ENCODE measurements at places on chromosomes 3 and 15.

DNA sequence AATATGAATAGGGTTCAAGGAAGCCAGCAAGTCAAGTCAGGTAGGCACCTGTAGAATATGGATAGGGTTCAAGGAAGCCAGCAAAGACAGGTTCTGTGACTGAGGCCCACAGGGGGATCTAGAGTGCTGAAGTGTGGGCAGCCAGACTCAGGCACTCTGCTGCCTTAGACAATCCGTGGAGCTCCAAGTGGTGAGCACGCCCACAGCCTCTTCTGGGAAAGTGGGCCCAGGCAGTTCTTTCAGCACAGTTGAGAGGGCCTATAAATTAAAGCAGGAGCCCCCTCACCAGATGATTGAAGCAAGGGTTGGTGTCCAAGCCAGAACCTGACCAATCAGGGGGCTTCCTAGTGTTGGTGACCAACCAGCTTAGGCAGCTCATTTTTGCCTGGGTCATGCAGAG is 51.0 kb downstream of the ANP32A start:
- DNase-seq, result no peak

GRCh38 chr15:99963096-99963825 is 230.0 kb upstream of the LYSMD4 start:
- DNase-seq, result peak; percentile 62

DNA sequence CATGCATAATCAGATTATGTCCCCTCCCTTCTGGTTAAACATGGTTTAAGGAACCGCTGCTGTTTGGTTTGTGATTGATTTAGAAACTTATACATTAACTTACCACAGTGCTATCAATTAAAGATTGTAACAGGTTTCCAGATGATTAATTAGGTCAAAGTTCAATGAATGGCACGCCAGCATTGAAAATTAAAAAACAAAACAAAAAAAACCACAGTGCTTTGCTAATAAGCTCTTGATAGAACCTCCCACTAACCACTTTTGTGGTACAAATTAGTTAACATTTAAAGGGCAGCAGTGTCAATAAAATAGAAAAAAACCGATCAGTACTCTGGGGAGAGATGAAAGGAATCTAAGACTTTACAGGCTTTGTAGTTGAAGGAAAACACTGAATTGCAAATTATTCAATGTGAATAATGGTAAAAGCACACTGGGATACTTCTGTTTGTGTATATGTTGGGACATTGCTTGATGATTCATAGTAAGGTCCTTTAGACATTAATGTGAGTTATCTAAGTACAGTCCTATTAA is 7.6 kb upstream of the C3orf38 start:
- DNase-seq, result no peak

DNA sequence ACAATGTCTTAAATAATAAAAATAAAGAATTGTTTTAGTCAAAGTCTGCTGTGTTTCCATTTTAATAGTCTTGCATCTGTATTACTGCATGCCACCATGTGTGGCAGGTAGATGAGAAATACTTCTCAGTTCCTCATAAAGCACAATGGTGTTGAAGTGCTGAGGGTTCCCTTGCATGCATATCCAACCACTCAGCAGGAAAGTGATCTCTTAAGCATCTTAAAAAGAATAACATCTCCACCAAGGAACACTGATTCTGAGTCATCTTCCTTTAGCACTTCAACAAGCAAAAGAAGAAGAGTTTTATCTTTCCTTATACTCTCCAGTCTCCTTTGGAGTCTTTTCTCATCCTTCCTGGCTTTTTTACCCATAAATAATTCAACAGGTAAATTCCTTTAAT is 602.0 kb downstream of the TBL1XR1 start:
- no peak for DNase-seq

GRCh38 chr3:177789500-177789899 is 592.2 kb upstream of the TBL1XR1 start:
- no peak for DNase-seq

GRCh38 chr15:38471974-38472373 is 18.0 kb downstream of the FAM98B start:
- no peak for DNase-seq

DNA sequence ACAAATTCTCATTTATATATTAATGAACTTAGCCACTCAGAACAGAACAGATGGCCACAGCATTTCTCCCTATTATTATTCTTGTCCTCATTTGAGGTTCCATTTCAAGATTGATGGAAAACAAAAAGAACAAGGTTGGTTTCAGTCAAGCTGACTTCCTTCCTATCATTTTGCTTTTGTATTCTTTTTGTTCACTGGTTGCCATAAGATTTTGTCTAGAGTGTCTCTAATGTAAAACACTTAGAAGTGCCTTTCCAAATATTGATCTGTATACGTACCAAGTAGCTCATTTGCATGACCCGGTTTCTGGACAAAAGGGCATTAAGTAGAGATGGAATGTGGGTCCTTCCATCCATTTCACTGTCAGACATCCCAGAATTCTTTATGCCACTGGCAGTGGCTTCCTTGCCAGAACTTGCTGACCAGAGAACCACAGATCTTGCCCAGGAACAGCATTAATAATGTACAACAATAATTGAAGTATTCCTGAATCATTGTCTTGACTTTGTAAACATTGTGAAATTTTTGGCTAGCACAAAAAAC is 63.8 kb downstream of the PEX5L start:
- no peak for DNase-seq

GRCh38 chr3:18675197-18675596 is 250.1 kb upstream of the SATB1 start:
- no peak for DNase-seq

- no peak for DNase-seq
Observed at GRCh38 chr3:185658943-185659342, 72.8 kb downstream of the SENP2 start.

GRCh38 chr3:172094621-172095557 is 55.5 kb downstream of the FNDC3B start:
- DNase-seq, result no peak

GRCh38 chr3:125511420-125512118 is 8.4 kb downstream of the SNX4 start:
- no peak for DNase-seq

- no peak for DNase-seq
Observed at GRCh38 chr3:4113811-4114522, 189.2 kb upstream of the SETMAR start.

GRCh38 chr15:42444415-42445063 is 46.4 kb downstream of the ZNF106 start:
- peak; percentile 68 for DNase-seq

- no peak for DNase-seq
Observed at GRCh38 chr3:27553886-27554540, 69.8 kb upstream of the SLC4A7 start.

DNA sequence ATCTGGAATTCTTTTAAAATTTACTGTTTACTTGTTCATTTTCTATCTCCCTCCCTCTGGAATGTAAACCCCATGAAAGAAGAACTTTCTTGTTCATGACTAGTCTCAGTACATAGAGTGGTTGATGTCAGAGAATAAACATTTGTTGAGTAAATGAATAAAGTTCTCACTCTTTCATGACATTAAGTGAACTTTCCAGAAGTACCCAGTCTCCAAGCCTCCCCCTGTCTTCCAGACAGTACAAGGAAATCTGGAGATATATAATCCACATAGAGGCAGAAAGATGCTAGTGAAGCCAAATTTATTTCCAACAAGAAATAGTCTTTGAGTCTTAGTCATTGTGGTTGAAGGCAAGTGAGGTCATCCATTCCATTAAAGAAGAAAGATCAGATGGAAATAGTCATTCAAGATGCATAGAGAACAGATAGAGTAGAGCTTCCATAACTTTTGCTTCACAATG is 71.5 kb upstream of the GALNT15 start:
- no peak for DNase-seq

DNA sequence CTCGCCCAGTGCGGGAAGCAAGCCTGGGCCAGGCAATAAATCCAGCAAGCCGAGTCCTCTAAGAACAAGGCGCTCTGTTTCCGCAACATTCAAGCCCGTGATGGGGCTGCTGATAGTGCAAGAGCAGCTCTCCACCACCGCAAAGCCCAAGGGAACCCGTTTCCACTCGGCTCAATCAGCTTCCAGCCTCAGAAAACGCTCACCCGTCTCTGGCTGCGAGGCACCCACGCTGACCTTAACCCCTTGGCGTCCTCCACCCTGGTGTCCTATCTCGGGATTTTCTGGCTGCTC is 17.8 kb downstream of the SPATA12 start:
- DNase-seq, result no peak

DNA sequence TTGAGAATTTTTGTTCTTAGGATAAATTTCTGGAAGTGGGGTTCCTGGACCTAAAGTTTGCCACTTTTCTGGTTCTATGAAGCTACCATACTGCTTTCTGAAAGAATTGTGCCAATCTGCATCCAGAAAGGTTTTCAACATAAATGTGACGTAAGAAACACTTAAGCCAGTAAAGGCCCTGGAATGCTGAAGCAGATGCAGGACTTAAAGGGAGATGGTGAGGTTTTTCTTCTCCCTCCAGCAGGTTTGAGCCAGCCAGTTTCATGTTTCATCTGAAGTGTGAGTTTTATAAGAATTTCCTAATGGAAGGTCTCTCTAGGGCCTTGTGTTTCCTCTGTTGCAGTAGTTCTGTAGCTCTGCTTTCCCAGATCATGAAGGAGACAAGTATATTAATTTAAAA is 33.1 kb downstream of the ZNF592 start:
- no peak for DNase-seq

DNA sequence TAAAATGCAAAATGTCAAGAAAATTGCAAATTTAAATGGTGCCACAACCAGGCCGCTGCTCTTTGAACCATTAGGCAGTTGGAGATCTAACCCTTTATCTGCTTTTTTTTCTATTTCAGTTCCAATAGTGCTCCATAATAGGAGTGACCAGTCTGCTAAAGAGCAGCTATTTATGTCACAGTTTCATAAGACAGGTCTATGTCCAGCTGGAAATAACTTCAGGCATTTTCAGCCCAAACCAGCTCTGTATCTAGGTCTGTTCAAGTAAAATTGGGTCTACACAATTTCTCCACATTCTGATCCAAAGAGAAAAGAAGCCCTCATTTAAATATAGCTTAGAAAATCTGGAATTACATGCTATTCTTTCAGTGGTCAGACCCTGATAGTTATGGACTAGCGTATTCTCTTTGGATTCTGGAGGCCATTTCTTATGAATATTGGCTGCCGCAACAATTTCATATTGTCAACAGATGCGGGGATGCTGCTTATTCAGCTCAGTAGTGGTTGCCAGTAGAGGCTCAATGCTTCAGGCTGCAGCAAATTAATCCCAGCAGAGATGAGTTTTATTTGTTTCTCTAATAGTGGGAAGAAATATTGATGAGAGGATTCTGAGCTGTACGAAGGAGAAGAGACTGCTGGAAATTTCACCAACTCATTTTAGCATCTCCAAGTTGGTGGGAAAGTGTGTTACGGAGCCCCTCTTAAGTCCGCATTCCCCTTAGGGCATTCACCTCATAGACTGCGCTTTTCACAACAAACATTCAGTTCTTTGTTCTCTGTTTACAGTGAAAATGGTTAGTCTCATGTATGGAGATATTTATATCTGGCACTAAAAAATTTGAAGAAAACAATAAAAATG is 887.0 kb downstream of the ROBO1 start:
- DNase-seq, result no peak

- no peak for DNase-seq
Observed at GRCh38 chr3:110933821-110934426, 137.7 kb upstream of the NECTIN3 start.

DNA sequence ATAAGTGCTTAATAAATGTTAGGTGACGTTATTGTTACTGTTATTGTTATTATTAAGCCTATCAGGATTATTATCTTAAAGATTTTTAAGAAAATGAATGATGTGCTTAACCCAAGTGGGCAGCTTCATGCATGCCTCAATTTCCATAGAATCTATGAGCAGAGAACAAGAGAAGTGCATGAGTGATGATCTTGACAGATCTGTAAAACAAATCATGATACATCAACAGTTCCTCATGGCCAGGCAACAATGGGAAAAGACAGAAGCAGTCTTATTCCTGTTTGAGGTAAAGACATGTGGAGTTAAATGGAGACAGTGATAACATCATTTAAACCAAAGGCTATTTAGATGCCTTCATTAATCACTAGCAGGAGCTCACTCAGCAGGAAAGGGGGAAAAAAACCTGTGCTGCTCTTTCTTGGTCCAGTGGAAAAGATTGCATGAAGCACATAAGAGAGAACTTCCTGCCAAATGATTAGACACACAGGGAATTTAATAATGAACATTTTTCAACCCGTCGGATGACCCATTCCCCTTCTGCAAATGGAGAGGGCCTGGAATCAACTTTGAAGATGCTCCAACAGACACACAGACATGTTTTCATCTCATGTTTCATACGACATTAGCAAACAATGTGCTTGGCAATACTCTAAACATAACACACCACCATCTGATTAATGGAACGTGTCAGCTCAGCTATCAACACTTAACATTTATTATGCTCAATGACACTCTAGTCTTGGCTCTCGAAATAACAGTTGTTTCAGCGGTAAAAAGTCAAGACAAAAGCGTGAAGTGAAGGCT is 212.2 kb upstream of the LRRN1 start:
- no peak for DNase-seq

- no peak for DNase-seq
Observed at GRCh38 chr15:84103345-84103744, 132.2 kb upstream of the GOLGA6L4 start.

DNA sequence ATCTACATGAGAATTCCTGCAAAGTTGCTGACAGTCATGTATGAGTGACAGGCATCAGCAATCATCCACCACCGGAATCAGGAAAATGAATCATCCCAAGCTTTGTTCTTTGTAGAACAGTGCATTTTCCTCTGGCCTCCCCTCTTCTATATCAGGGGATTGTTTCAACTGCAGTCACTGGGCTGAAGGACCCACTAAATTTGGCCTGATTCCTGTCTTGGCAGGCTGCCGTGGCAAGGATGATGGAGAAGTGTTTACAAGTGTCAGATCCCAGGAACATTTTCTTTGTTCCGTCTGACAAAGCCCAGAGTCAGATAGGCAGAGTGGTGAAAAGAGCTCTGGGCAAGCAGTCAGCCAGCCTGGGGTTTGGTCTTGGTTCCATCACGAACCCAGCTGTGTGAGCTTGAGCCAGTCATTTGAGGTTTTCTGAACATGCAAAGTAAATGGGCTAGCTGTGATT is 175.1 kb upstream of the TSC22D2 start:
- DNase-seq, result no peak

- no peak for DNase-seq
Observed at GRCh38 chr3:4748127-4748526, 231.1 kb upstream of the BHLHE40 start.

DNA sequence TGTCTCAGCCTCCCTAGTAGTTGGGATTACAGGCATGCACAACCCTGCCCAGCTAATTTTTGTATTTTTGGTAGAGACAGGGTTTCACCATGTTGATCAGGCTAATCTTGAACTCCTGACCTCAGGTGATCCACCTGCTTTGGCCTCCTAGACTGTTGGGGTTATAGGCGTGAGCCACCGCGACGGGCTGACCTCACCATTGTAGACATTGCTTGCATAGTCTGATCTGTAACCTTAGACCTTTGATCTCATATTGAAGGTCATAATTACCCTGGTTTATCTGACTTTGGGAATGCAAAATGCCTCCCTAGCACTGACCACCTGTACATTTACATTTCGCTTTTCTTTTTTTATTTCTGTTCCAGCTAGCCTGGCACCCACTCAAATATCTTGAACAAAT is 31.2 kb downstream of the ADGRG7 start:
- DNase-seq, result no peak
